SK-MEL-5 (cell line): ENCODE measurements at places on chromosomes 6 and 20.

DNA sequence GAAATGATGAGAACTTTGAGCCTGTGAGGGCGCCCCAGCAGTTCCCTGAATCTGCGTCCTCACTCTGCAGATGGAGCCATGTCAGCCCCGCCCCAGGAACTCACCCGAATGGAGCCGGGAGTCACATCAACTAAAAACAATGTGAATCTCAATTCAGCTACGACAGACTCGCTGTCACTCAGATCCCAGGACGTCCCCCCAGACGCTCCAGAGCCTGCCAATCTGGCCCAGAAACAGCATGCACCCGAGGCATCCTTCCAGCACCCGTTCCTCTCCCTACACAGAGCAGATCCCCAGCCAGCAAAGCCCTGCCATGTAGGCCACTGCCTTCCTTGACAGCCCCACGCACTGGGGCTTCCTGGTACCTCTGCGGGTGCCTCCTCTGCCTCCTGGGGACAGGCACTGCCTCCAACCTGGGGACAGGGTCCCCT, 248.0 kb downstream of the TTLL2 start:
- no peak for DNase-seq

DNA sequence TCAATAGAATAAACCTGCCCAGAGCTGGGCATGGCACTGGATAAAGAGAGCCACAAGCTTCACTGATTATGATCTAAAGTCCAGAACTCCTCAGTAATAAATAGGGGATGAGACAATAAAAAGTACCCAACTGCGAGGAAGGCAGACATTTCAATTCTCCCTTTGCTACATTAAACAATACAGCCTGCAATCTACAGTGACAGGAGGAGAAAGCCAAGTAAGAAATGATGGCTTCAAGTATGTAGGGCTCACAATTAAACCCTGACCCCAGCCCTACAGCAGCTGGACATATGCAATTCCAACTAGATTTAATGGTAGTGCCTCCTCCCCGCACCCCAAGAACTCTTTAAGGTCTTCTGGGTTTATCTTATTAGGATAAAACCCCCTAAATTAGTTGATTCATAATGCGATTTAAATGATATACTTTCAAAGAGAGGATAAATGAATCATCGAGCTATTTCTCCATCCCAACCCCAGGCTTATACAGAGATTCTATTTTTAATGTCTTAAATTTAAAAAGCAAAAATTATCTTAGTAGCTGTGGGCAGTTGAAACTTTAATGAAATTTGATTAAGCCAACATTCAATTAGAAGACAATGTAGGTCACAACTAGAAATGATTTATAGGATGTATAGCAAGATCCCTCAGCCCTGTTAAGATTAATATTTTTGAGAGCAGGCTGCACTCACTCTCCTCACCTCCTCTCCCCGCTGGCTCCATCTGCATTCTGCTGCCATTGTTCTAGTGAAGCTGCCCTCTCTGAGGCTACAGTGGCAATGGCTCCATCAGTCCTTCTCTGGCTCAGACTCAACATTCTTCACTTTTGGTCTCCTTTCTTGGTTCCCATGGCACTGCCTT, 57.1 kb downstream of the OGFRL1 start:
- DNase-seq = no peak

DNA sequence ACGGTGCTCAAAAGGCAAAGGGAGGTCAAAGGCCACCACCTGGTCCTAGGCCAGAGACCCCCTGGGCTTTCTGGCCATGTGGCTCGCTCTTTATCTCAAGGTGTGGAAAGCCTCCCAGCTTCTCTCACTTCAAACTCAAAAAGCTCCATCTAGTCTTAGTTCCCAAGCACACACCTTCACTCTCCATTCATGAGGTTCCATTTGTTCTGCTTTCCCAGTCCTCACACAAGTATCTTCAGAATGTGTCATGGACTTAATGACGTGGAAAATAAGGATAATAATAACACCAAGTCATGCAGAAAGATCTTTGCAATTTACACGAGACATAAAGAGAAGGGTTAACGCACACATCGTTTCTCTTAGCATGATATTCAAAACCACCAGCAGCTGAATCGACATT, 219.3 kb downstream of the GMDS start:
- DNase-seq = no peak

DNA sequence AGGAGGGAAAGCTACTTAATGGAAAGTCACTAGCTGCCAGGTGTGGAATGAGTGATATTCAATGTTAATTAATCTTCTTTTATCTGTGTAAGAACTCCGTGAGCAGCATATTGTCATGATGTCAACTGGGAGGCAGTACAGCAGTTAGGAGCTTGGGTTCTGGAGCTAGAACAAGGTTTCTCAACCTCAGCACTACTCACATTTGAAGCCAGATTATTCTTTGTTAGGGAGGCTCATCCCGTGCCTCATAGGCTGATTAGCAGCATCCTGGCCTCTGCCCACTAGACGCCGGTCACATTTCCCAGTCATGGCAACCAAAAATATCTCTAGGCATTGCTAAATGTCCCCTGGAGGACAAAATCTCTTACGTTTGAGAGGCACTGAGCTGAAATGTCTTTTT, 41.2 kb downstream of the BCAS1 start:
- DNase-seq = no peak

- no peak for DNase-seq
Observed at GRCh38 chr6:23535101-23535500, 590.9 kb upstream of the NRSN1 start.

DNA sequence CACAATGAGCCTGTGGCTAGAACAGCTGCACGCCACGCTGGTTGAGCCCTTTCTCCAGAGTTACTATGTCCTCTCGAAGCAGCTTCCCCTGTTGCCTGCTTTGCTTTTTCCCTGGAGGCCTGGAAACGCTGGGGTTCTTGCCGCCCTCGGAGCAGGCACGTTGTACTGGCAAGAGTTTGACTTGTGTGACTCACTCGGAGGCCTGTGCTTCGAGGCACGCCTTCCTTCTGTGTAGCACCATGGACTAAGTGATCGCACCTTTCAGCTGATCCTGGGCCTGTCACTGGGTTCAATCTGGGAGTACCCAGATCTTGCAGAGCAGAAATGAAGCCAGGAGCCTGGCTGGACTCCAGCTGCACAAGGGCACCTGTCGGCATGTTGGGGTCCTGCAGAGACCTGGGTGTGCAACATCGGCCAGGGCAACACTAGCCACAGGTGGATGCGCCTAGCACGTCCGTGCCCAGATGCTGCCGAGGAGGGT, 5.2 kb downstream of the INSM1 start:
- DNase-seq = no peak

- no peak for DNase-seq
Observed at GRCh38 chr20:49986049-49986448, 3.3 kb downstream of the SNAI1 start.

GRCh38 chr20:17871181-17871580, 97.4 kb downstream of the SNX5 start:
- DNase-seq = no peak

DNA sequence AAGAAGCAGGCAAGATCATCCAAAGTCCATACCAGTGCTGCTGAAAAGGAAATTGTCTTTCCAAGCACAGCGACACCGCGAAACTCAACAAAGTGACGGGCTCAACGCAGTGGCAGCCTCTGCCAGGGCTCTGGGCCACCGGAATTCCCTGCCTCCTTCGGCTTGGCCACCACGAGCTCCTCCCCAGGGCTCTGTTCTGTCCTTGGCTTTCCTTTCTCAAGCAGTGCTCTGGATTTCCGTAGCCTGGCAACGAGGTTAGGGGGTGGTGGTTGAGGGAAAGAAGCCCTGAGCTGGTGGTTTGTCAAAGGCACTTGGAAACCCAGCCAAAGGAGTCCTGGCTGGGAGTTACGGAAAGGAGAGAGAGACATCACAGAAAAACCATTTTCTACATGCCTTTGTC, 31.2 kb downstream of the PRR18 start:
- DNase-seq = no peak

DNA sequence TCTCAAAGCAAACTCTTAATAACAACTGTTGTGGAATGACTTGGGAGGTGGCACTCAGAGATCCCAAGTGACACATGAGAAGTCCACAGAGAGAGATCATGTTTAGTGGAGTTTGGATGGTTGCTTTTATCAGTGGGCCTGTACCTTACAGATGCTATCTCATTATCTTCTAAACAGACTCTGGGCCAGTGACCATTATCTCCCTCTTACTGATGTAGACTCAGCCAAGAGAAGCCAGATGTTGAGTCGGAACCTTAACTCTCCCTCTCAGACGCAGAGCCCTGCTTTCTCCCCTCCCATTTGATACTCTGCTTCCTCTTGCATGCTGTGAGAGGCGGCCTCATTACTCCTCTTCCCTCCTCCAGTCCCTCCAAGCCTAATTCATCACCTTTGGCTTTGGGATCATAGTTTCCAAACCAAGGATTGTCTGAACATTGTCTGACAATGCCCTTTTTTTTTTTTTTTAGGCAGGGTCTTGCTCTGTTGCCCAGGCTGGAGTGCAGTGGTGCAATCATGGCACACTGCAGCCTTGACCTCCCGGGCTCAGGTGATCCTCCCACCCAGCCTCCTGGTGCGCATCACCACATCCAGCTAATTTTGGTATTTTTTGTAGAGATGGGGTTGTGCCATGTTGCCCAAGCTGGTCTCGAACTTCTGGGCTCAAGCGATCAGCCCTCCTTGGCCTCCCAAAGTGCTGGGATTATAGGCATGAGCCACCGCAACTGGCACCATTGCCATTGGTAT, 4.5 kb upstream of the DDR1 start:
- DNase-seq = no peak

GRCh38 chr6:31453259-31453658, 44.7 kb upstream of the MICB start:
- no peak for DNase-seq

DNA sequence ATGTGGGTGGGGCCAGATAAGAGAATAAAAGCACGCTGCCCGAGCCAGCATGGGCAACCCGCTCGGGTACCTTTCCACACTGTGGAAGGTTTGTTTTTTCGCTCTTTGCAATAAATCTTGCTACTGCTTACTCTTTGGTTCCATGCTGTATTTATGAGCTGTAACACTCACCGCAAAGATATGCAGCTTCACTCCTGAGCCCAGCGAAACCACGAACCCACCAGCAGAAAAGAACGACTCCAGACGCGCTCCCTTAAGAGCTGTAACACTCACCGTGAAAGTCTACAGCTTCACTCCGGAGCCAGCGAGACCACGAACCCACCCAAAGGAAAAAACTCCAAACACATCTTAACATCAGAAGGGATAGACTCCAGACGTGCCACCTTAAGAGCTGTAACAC, 76.7 kb downstream of the TFAP2A start:
- no peak for DNase-seq

- peak; percentile 17 for DNase-seq
Observed at GRCh38 chr20:44209686-44210405, 725 bp downstream of the OSER1 start.

GRCh38 chr6:101386982-101387381, 6.5 kb upstream of the GRIK2 start:
- DNase-seq = peak; percentile 50

GRCh38 chr6:8435845-8436168, 462 bp upstream of the SLC35B3 start:
- no peak for DNase-seq

DNA sequence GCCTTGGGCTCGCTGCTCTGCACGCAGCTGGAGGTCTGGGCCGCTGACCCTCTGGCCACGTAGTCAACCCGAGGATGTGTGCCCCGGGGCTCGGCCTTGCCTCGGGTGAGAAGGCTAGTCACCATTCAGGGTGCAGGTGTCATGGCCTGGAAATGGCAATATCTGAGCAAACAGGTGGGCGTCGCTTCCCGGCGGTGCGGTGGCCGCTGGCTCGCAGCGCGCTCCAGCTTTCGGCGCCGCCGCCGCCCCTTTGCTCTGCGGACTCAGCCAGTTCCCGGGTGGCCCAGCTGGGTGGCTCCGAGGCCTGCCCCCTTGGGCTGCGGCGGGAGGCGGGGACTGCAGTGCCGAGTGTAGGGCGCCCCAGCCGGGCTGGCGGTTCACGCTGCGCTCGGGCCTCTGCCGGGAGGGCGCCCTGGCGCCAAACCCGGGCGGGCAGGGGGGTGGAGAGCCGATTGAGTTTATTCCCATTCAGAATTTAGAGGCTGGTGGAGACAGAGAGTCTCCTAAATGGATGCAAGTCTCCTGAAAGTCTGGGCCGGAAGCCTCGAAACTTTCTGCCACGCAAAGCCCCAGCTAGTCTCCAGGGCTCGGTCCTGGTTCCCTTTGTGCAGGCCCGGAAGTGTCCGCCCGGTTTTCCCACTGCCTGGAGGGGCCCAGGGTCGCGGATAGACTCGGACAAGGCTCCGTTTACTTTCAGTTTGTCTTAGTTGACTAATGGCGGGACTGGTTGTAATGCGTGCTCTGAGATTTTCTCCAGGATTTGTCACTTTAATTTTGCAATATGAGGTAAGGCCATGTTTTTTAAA, 11.3 kb upstream of the TFAP2A start:
- peak; percentile 79 for DNase-seq

- no peak for DNase-seq
Observed at GRCh38 chr6:43367245-43367984, 2.0 kb downstream of the ZNF318 start.

DNA sequence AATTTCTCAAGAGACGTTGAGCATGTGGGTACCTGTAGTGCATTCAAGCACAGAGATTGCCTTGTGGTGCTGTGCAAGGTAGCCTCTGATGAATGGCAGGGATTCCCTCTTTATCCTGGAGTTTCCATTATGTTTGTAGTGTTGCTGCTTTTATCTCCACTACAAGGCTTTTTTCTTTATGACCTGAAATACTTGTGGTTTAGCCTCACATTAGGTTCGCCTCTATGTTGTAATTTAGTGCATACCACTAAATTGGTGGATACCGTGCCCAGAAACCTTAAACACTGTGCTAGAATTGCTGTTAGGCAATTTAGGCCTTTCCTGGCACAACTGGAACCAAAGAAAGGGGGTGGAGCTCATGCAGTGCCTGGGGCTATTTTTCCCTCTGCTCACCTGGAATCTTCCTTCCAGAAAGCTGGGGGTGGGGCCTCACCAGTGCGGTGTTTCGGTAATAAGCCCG, 76.8 kb downstream of the NCOA7 start:
- DNase-seq = no peak

- DNase-seq = no peak
Observed at GRCh38 chr6:36023996-36024795, at the start of gene SLC26A8. TSS of gene SLC26A8 (minus strand) at chr6:36024641. CDS start at chr6:36019707, 4,934 bp downstream.

DNA sequence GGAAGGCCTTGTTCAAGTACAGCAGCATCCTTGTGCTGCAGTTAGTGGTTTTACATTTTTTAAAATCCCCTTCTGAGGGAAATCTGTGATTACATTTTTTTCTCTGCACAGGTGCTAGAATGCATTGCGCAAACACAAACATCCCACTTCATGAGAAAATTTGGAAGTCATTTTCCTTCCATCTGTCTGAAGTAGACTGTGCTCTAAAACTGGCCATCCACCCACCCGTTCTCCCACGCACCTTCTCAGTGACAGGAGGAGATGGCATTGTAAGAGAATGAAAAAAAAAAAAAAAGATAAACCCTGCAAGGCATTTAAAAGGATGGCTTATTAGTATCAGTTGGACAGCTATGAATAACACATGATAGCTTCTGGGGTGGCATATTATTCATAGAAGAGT, 65.0 kb downstream of the SOBP start:
- DNase-seq = no peak

- DNase-seq = no peak
Observed at GRCh38 chr20:35988910-35989463, 20.6 kb downstream of the CNBD2 start.

DNA sequence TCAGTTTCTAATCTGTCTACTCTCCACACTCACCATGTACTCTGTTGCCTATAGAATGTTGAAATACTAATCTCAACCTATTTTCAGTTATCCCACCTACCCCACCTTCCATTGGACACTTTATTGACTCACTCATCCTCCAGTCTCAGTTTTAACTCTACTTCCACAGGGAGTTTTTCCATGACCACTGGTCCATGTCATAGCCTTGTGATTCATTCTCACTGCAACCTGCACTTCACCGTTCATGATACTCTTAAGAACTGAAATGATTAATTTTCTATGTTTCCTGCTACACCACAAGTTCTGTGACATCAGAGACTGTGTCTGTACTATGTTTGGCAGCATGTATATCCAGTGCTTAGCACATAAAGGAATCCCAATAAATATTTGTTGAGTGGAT, 122.8 kb upstream of the HSF2 start:
- DNase-seq = no peak
